Activated CD4-positive, CD25-positive, alpha-beta regulatory T cell treated with anti-CD3 and anti-CD28 coated beads, Interleukin-2, amount 50 U/mL, for 24 hours (primary cell): ENCODE measurements at places on chromosomes 7 and 10.

DNA sequence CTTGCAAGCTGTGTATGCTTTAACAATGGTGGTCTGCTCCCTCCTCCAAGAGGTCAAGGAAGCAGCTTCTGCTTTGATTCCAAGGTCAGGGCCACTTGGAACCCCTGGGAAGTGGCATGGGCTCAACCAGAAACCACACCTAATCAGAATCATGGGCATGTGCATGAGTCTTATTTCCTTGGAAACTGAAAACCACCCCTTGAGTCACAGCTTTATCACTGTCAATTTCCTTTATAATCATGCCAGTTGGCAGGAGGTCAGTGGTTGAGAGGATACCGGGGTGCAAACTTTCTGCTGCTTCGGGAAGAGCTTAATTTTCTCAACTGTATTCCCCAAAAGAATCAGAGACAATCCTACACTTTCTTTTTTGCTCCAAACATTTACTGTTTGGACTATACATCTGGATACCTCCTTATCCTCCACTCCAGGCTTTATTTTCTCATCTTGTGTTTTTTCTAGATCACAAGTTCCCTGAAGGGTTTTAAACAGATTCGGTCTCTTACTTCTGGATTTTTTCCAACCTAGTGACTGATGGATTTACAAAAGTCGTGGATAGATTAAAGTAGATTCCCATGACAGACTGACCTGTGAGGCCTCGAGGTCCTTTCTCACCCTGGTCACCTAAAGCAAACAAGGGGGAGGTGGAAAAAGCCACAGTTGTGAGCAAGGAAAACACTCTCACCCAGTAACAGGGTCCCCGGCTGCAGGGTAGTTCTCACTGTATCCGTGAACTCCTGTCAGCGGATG is 36.0 kb downstream of the COL17A1 start:
- ATAC-seq: no peak

- ATAC-seq: no peak
Measured at GRCh38 chr10:96263669-96264068, 7.7 kb downstream of the BLNK start.

DNA sequence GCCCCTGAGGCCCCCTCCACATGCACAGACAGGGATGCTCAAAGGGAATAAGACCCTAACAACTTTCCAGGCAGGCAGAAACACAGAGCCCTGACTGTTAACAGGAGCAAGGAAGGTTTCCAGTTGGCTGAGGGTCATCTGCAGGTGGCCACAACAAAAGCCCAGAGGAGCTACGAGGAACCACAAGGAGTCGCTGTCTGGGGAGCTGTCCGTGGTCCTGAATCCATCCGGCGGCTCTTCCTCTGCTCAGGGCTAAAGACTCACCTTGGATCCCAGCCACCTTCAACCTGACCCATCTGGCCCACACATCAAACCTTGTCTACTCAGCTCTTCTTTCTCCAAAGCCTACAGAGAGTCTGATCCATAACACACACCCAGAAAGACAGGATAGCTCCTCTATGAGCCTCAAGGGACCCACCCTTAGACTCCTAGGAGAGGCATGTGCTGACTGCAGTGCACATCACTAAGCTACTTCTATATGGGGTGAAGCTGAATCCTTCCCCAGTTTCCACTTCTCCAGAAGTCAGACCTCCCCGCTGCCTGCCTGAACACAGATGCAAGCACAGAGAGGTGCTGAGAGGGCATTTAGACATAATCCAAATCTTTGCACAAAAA is 104.0 kb downstream of the SLIT1 start:
- ATAC-seq: no peak

DNA sequence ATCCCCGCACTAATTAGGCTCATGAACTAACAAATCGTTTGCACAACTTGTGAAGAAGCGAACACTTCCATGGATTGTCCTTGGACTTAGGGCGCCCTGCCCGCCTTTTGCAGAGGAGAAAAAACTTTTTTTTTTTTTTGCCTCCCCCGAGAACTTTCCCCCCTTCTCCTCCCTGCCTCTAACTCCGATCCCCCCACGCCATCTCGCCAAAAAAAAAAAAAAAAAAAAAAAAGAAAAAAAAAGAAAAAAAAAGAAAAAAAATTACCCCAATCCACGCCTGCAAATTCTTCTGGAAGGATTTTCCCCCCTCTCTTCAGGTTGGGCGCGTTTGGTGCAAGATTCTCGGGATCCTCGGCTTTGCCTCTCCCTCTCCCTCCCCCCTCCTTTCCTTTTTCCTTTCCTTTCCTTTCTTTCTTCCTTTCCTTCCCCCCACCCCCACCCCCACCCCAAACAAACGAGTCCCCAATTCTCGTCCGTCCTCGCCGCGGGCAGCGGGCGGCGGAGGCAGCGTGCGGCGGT is at the start of gene EMX2:
Gene EMX2 (plus strand): TSS at position 41 of the 519 bp plus-strand sequence. CDS start 522 bp downstream, outside the sequence.
- ATAC-seq: no peak

DNA sequence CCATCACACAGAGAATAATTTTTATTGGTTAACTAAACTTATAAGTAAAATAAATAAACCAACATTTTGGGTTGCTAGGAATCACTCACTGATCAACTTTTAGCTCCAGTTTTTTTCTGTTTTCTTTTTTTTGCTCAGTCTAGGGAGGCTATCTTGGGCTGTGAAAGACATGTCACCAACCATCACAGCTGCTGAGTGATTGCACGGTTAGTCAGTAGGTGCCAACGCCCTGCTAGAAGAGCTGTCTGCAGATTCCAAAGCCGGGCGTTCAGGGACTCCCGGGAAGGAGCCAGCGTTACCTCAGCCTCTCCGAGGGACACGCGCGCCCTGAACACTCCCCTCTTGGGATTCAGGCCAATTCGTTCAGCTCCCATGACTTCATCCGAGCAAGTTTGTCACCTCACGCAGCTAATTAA is 604 bp upstream of the STAM start:
- peak; percentile 28 for ATAC-seq

DNA sequence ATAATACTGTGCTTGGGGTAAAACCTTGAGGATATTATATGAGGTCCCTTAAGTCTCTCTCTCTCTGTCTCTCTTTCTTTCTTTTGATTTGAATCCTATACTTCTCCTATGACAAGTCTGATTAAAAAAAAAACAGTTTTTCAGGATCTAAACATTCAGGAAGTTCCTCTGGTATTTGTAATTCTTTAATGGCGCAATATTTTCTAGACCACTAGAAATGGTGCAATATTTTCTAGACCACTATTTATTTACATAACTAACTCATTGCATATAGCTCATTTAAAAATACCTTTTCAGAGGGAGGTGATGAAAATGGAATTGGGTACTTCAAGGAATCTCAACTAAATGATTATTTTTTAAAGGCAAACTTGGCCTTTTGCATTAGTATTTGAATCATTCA is 1235.3 kb downstream of the GATA3 start:
- ATAC-seq: no peak

GRCh38 chr10:18406136-18406535 is 245.3 kb downstream of the NSUN6 start:
- no peak for ATAC-seq

GRCh38 chr7:121876656-121877500 is 3.9 kb downstream of the PTPRZ1 start:
- no peak for ATAC-seq

DNA sequence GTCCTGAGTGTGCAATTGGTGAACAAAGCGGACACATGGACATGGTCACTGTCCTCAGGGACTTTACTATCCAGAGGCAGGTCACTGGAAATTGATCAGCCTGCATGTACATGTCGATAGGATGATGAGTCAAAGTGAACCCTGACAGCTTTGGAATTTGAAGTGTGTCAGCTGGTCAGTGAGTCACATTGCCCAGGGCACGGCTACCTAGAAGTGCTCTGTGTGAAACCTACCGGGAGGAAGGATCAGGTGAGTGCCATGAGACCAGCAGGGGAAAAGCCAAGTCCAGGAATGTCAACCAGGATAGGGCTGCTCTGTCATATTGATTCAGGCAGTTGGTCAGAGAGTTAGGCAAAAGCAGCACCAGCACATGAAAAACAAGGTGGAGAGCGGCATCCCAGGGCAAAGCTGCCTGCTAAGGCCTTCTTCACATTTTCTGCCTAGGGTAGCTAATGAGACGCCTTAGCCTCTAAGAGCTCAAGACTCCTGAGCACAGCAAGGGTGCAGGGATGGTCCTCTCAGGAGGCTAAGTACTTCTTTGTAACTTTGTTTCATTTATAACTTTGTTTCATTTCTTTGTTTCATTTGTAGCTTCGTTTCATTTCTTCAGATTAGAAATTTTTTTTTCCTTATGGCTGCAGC is 19.4 kb upstream of the PDCD4 start:
- peak; percentile 46 for ATAC-seq

- no peak for ATAC-seq
Measured at GRCh38 chr10:93469454-93469853, 12.7 kb downstream of the MYOF start.

DNA sequence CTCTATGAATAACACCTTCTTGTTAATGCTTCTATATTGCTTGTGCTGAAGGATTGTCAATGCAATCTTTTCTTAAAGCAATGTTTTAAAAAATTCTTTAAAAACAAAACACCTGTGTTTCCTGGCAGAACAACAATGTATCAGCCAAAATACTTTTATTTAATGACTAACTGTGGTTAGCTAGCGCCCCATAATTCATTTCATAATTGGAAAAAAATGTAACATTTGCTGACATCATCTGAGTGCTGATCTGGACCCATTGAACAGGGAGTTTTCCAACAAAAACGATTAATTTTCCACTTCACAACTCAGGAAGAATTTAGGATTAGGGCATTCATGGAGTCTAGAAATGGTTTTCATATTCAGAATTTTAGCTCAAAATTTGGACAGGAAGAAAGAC is 137.6 kb upstream of the CDK6 start:
- no peak for ATAC-seq

- no peak for ATAC-seq
Measured at GRCh38 chr7:132575419-132575981, 770 bp downstream of the PLXNA4 start.

DNA sequence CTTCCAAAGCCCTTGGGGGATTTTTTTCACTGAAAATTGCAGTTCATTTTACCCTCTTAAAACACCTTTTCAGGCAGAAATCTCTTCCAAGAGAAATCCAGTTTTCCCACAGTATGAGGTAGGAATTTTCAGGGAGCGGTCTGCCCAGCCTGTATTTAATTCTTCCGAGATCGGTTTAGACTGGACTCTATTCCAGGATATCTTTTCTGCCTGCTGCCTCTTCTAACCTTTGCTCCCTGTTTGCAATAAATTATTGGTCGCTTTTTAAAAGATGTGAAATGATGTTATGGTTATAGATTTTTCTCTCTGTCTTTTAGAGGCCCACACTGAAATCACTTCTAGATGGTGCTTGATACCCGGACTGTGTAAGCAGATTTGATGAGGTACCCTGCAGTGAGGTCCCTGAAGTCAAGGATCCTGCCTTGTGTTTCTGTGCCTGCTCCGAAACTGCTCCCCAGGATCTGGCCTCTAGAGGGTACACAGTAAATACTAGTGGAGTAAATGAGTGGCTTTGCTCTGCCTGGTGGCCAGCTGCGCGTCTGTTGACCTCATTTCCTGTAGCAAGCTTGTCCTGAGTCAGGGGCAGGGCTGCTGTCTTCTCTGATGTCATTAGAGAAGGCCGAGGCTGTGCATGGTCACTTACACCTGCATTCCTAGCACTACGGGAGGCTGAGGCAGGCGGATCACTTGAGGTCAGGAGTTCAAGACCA is 191.6 kb downstream of the FANK1 start:
- no peak for ATAC-seq

DNA sequence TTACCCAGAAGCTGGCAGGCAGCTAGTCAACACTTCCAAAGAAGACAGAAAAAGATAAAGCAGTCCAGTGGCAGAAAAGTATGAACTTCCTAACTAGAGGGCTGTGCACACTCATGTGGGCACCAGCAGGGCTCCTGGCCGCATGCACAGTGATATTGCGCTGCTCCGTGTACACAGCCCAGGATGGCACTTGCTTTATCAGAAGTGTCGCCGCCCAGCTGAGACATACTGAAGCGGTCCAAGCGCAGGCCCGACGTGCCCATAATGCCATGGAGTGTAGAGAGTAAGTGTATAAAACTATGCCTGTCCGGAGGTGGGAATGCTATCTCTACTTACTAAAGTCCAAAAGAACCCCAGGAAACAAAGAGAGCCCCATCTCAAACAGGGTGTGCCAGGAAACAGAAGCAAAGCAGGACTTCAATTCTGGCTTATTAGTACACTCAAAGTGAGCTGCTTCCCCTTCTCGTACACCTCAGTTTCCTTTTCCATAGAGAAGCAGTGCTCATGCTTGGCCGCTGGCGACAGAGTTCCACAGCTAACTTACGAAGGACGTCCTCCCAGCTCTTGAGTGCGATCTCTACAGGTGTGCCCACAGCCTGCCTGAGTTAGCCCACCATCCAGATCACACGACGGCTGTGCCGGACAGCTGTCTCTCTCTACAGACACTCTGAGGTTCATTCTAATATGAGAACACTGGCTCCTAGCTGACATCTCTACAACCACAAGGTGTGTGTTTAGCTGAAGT is 234.3 kb downstream of the COBL start:
- ATAC-seq: no peak

- ATAC-seq: no peak
Measured at GRCh38 chr7:37656913-37657530, 26.5 kb upstream of the GPR141 start.
